Stimulated activated CD4-positive, alpha-beta T cell treated with anti-CD3 and anti-CD28 coated beads, Interleukin-12 subunit alpha, Interleukin-12 subunit beta, amount 100 ng/mL, for 48 hours (primary cell): ENCODE measurements at places on chromosomes 1 and 21.
A peak's percentile ranks its signal among the peaks of the same experiment; 100 is the strongest.

DNA sequence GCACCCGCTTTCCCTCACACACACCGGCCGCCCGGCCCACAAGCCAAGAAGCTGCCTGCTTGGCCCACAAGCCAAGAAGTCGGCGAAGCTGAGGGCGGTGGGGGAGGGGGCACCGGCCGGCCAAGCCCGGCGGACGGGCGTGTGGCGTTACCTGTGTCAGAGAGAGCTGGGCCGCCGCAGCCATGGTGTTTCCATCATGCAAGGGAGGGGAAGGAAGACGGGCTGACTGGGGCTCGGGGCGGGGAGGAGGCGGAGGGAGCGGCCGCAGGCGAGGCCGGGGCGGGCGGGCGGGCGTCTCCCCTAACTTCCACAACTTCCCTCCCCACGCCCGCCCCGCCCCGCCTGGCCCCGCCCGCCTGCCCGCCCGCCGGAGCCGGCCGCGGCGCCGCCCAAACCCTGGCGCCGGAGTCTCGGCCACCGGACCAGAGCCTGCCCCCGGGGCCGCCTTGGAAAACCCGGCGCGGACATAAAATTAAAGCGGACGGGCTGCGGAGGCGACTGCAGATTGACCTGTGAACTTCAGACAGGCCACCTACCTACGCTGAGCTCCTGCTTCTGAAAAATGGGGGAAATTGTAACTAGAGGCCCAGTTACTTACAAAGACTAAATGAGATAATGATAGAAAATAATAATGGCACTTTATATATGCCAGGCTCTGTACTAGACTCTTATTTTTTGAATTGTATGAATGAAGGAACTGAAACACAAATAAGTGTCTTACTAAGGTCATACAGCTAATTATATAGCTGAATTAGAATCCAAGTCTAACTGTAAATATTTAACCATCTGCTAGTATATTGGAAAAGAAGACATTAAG, at the start of gene EPS15:
TSS of gene EPS15 (minus strand) at position 219 of the 817 bp plus-strand sequence. CDS start at position 184, 35 bp downstream.
- DNase-seq: peak; percentile 81

DNA sequence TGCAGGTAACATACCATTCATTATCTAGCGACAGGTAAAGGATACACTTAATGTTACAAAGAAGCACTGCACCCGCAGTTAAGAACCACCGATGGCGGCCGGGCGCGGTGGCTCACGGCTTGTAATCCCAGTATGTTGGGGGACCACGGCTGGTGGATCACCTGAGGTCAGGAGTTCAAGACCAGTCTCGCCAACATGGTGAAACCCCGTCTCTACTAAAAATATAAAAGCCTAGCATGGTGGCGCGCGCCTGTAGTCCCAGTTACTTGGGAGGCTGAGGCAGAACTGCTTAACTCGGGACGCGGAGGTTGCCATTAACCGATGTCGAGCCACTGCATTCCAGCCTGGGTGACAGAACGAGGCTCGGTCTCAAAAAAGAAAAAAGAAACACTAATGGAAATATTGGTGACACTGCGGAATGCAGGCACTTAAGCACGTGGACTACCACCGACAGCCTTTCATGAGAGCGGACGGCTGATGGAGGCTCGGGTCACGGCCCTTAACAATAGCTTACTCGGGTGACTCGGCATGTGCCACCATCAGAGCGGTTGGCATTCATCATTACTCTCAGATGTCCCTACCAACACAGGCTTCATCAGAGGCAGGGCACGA, 542 bp downstream of the GAS5 start:
- peak; percentile 37 for DNase-seq

- no peak for DNase-seq
Observed at GRCh38 chr1:11487196-11487751, 8.3 kb downstream of the DISP3 start.

DNA sequence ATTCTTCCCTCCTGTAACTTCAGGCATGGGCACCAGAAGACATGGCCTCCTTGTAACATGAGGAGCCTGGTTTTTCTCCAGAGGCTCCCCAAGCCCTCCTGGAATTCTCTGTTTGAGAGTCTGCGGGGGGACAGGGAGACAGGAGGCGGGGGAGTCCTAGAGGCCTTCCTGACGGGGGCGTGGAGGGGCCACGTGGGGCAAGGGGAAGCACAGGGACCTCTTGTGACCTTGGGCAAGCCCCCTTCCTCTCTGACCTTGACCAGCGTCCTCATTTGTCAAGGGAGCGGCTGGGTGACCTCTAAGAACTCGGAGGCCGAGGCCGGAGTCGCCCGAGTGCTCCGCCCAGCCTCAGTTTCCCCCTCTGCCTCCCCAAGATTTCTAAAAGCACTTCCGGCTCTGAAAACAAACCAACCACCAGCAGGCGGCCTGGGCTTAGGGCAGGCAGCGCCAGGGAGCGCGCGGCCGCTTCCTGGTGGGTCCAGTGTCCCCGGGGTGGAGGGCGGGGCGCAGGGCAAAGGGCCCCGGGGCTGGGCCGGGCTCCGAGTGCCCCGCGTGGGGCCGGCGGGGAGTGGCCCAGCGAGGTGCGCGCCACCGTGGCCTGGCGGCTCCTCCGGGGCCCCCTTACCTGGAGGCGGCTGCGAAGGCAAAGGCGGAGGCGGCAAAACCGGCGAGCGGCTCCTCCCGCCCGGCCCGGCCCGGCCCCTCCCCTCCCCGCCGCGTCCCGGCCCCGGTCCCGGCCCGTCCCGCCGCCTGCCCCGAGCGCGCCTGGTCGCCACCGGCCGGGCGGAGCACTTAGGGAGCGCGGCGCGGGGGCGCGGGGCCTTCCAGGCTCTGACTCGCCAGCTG, at the start of gene TMCO4:
TSS of gene TMCO4 (minus strand) at position 687 of the 846 bp plus-strand sequence. CDS start 19,158 bp downstream, outside the sequence.
- peak; percentile 40 for DNase-seq

DNA sequence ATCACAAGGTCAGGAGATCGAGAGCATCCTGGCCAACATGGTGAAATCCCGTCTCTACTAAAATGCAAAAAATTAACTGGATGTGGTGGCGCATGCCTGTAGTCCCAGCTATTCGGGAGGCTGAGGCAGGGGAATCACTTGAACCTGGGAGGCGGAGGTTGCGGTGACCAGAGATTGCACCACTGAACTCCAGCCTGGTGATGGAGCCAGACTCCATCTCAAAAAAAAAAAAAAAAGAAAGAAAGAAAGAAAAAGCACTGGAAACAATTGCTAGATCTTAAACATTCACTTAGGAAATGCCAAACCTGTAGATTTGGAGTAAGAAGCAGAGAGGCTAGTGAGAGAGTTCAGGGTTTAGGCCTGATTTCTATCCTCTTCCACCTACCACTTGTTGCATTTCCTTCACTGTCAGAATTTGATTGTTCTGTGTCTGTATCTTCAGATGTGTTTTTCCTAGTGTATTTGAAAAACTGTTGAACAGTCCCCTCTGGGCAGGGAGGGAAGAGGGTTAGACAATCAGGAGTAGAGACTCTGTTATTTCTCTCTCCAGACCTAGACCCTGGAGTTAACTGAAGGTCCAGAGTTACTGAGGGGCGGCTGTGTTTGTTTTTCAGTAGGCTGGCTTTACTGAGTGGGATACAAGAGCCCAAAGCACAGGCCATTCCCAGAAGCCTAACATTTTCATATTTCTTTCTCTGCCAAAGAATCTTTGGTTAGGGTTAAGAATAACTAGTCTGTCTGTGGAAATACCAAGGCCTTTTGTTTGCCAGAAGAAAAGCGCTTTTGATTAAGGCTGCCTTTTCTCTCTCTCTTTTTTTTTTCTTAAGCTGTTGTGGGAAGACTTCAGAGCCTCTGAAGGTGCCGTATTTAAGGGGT, 31.1 kb upstream of the MACF1 start:
- no peak for DNase-seq

DNA sequence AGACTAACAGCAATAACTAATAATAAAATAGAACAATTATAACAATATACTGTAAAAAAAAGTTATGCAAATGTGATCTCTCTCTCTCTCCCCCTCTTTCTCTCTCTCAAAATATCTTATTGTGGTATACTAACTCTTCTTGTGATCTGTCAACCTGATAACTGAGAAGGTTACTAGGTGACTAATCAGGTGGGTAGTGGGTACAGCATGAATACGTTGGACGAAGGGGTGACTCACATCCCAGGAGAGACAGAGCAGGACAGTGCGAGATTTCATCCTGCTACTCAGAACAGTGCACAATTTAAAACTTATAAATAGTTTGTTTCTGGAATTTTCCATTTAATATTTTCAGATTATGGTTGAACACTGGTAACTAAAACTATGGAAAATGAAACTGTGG, 257.5 kb downstream of the LRRC40 start:
- DNase-seq: no peak

GRCh38 chr1:64570267-64570855, 100.4 kb downstream of the CACHD1 start:
- DNase-seq: no peak

DNA sequence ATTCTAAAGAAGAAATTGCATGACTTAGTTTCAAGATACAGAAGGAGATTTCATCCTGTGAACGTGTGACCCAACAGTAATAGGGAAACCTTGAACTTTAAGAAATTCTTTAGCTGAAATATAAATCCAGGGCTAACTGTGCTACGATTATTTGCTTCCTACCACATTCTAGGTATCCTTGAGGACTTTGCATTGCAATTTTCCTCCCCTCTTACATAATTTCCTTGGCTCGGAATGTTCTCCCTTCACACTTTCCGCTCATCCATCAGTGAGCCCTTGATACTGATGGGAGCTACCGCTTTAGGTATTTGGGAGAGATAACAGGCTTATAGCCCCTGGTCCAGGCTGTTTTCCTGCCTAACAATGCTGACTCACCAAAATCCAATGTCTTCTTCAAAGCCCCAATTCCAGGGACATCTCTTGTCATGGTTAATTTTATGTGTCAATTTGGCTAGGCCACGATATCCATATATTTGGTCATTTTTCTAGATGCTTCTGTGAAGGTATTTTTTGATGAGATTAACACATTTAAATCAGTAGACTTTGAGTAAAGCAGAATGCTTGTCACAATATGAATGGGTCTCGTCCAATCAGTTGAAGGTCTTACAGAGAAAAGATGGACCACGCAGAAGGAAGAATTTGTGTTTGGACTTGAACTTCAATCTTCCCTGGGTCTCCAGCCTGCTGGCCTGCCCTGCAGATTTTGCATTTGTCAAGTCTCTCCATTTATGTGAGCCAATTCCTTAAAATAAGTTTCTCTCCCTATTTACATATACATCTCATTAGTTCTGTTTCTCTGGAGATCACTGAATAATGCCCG, 121.2 kb downstream of the PTPN14 start:
- DNase-seq: no peak

DNA sequence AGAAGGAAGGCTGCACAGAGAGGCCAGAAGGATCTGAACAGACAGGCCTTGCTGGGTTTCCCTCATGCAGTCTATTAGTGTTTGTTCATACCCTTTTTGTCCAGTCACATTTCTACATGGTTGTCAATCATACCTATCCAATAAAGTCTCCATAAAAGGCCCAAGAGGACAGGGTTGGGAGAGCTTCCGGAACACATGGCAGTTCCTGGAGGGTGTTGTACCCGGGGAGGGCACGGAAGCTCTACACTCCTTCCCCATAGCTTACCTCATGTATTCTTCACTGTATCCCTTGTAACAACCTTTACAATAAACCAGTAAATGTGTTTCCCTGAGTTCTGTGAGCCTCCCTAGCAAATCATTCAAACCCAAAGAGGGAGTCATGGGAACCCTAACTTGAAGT, 28.0 kb downstream of the MCOLN2 start:
- no peak for DNase-seq

GRCh38 chr1:230867903-230868735, at the start of gene C1orf198:
Gene C1orf198, minus strand, starts transcription at chr1:230868521. Its CDS starts 9 bp downstream, at chr1:230868512.
- peak; percentile 72 for DNase-seq

- peak; percentile 44 for DNase-seq
Observed at GRCh38 chr1:152533327-152533938, 19.2 kb downstream of the CRCT1 start.

GRCh38 chr1:97791251-97791650, 129.6 kb downstream of the DPYD start:
- no peak for DNase-seq

DNA sequence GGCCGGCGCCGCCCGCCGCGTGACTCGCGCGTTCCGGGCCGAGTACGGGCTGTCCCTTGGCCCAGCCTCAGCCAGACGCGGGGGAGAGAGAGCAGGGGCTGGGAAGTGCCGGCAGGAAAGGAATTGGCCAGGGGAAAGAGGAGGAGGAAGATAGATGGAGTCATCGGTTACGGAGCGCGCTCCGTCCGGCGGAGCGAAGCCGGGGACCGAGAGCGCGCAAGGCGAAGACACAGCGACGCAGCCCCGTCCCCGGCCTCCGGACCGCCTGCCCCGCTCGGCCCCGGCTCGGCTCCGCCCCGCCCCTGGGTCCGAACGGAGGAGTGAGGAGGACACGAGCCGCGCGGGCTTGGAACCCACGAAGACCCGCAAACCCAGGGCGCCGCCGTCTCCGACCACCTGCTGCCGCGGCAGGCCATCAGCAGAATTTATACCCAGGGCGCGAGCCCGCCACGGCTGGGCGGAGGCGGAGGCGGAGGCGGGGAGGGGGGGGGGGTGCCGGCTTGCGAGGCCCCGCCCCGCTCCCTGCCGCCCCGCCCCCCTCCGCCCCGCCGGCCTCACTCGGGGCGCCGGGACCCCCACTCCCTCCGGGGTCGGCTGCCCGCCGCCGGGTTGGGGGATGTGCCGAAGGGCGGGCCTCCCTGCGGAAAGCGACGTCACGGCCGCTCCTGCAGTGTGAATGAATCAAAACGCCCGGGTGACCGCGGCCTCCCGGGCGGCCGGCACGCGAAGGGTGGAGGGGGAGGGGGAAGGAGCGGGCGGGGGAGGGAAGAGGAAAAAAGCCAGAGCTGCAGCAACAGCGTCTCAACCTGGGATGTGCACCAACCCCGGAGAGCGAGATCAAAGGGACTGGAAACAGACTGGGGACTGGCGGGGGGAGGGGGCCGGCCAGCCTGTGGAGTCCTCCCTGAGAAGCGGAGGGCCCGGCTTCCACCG, at the start of gene LHX4:
TSS of gene LHX4 (plus strand) at position 782 of the 933 bp plus-strand sequence. CDS start 266 bp downstream, outside the sequence.
- no peak for DNase-seq

GRCh38 chr1:151811181-151811580, 6.0 kb upstream of the LINGO4 start:
- DNase-seq: no peak

GRCh38 chr1:29639741-29640427, 403.6 kb downstream of the PTPRU start:
- no peak for DNase-seq
